ENCODE measurements at places on chromosomes 6 and 20.
A peak's percentile ranks its signal among the peaks of the same experiment; 100 is the strongest.

- DNase-seq = no peak
Measured at GRCh38 chr6:49632727-49633126, 3.9 kb downstream of the RHAG start.

DNA sequence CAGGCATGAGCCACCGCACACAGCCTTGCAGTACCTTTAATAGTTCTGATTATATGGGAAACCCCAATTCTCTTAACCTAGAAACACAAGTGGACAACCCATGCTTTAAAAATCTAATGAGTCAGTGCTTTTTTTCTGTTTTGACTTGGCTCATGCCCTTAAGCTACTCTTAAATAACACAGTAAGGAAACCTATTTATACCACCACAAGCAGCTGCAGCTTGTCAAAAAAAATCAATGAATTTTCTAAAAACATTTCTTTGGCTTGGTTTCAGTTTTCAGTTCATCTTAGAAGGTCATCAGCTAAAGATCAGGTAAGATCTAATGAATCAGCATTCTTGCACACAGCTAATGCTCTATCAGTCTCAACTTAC is 124.1 kb upstream of the DST start:
- no peak for DNase-seq

- DNase-seq = no peak
Measured at GRCh38 chr6:159193923-159194322, 24.7 kb downstream of the FNDC1 start.

DNA sequence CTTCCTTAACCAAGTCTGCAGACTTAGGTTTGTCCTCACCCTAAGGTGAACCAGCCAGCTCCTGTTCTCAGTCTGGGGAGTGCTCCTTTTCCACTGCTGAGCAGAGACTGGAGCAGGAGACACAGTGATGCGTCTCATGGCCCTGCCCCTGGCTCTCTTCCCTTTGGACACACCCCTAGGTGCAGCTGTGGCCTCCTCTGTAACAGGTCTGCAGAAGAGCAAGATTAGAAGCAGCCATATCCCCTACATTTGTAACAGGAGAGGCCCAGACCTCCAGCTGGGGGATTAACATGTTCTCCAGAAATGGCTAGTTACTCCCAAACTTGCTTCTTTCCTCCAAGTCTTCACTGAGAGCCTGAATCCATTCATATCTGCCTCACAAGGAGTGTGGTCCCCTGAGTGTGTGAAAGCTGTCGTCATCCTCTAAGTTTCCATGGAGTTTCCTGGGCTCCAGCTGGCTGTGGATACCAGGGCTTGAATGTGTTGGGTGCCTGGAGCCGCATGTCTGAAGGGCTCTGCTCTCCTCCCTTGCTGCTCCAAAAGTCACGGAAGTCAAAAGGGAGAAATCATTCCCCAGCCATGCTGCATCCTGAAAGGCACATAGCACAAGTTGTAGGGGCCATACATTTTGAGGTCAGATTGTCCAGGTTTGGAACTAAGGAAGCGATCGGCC is 57.7 kb downstream of the PPP1R14C start:
- no peak for DNase-seq

GRCh38 chr6:6901205-6901719 is 206.5 kb upstream of the RREB1 start:
- DNase-seq = no peak

- no peak for DNase-seq
Measured at GRCh38 chr6:163702736-163703135, 288.2 kb downstream of the QKI start.

- no peak for DNase-seq
Measured at GRCh38 chr6:81214414-81215091, 537.9 kb downstream of the TENT5A start.

- DNase-seq = no peak
Measured at GRCh38 chr6:49526598-49526997, 23.9 kb upstream of the C6orf141 start.

DNA sequence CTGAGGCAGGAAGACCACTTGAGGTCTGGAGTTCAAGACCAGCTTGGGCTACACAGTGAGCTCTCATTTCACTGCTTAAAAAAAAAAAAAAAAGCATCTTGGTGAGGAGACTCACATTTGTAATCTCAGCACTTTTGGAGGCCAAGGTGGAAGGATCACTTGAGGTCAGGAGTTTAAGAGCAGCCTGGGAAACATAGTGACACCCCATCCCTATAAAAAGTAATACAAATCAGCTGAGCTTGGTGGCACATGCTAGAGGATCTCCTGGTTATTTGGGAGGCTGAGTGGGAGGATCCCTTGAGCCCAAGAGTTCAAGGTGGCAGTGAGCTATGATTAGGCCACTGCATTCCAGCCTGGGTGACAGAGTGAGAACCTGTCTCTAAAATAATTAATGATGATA is 29.4 kb upstream of the SYNCRIP start:
- no peak for DNase-seq

DNA sequence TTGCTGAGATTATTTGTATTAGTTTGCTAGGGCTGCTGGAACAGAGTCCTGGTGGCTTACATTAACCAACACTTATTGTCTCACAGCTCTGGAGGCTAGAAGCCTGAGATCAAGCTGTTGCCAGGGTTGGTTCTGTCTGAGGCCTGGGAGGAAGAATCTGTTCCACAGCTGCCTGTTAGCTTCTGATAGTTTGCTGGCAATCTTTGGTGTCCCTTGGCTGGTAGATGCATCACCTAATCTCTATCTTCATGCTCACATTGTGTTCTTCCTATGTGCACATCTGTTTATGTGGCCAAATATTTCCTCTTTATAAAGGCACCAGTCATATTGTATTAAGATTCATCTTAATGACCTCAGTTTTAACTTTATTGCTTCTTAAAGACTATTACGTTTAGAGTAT is 19.5 kb downstream of the SF3B5 start:
- no peak for DNase-seq

- DNase-seq = no peak
Measured at GRCh38 chr6:117280922-117281321, 15.6 kb downstream of the VGLL2 start.

- no peak for DNase-seq
Measured at GRCh38 chr6:162178666-162179065, 548.9 kb downstream of the PRKN start.

DNA sequence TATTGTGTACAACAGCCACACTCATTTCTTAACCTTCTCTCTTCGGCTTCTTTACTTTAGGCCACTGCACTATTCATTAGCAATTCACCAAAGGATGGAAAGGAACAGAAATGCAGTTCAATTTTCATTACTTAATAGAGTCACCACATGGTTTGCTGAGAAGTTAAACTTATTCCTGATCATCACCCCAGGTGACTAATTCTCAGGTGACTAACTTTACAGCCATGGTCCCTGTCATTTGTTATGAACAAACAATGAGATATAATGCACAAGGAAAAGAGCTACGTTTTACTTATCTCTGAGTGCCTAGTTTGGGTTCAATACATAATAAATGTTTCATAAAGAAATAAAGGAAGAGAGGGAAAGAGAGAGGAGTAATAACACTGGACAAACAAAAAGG is 45.8 kb upstream of the DST start:
- no peak for DNase-seq

DNA sequence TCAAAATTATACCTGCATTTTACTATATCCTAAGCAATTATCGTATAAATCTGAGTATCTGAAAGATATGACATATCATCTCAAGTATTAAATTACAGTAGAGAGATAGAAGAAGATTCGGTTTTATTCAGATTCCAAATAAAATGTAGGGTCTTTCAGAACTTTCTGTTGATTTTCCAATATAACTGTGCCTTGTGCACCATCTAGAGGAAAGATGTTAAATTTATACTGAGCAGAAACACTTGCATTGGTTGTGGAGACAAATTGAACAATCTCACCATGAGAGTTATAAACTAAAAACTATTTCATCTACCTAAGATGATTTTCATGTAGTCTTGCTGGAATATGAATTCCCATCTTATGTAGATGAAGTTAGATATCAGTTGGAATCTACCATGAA is 26.8 kb upstream of the HSF2 start:
- no peak for DNase-seq

DNA sequence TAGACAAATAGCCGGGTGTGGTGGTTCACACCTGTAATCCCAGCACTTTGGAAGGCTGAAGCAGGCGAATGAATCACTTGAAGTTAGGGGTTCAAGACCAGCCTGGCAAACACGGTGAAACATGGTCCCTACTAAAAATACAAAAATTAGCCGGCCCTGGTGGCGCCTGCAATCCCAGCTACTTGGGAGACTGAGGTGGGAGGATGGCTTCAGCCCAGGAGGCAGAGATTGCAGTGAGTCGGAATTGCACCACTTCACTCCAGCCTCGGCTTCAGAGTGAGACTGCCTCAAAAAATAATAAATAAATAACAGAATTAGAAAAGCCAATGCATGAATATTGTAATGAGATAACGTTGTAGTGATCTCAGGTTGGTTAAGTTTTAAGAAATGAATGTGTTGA is 61.3 kb downstream of the RFX6 start:
- DNase-seq = no peak

GRCh38 chr6:104381907-104382306 is 477.8 kb downstream of the HACE1 start:
- DNase-seq = no peak

GRCh38 chr6:13754644-13755043 is 43.0 kb upstream of the RANBP9 start:
- no peak for DNase-seq

DNA sequence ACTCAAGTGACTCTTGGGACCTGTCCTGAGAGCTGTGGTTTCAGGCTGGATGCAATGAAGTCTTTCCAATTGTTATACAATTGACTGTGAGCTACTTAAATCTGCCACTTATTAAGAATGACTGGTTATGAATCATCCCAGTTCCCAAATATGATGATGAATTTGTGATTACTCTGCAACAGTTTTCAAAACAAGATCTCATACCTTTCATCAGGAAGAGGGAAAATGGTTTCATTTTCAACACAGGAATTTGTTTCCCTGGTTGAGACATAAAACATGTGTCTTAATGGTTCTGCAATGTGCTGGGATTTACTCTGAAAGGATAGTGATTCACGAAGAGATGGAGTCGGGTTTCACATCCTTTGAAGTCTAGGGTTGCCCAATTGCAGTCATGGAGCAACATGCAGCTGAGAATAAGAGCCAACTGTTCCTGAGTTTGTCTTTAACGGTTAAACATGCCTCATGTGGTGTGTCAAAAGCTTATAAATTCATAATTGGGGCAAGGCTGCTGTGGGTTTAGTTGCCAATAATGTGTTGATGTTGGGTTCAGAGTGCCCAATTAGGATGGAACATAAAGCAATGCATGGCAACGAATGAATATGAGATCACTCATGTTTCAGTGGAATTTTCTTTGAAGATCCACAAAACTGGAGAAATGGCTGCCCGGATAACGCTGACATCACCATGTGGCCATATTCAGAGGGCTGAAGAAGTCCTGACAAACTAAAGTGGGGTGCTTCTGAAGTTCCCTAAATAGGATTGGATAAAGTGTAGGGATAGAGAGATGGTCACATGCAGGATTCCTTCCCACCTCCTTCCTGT is 41.0 kb downstream of the CYP24A1 start:
- no peak for DNase-seq

DNA sequence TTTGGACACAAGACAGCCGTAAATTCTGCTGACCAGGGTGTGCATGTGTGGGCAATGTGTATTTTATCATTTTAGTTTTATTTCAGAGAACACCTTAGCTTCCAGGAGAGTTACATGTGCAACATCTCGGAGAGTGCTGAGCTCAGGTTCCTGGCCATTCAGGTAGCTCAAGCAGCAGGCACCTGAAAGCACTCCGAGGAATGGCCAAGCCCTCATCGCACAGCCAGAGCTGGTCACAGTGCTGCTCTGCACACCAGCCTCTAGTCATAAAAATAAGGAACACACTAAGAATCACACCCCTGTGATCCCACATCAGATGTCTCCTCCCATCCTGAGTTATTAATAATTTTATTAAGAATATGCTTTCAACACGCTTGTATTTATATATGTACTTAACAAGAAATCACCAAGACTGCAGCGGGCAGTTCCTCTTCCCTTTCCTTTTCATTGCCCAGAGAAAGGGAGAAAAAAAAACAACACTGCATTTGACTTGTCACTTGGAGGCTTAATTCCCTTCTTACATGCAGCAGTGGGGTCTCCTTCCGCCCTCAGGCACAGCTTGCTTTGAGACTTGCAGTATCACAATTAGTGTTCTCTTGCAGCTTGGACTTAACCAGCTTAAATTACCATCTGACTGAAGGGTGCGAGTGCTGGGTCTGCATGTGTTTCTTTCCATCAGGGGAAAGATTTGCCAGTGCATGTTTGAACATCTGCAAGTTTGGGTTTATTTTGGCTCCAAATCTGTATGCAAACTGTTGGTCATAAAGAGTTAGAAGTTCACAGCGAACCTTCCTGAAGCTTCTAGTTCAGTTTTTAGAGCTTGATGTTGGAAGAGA is 36.0 kb upstream of the IRF4 start:
- DNase-seq = no peak

GRCh38 chr20:64086801-64087200 is 2.6 kb upstream of the LKAAEAR1 start:
- no peak for DNase-seq

DNA sequence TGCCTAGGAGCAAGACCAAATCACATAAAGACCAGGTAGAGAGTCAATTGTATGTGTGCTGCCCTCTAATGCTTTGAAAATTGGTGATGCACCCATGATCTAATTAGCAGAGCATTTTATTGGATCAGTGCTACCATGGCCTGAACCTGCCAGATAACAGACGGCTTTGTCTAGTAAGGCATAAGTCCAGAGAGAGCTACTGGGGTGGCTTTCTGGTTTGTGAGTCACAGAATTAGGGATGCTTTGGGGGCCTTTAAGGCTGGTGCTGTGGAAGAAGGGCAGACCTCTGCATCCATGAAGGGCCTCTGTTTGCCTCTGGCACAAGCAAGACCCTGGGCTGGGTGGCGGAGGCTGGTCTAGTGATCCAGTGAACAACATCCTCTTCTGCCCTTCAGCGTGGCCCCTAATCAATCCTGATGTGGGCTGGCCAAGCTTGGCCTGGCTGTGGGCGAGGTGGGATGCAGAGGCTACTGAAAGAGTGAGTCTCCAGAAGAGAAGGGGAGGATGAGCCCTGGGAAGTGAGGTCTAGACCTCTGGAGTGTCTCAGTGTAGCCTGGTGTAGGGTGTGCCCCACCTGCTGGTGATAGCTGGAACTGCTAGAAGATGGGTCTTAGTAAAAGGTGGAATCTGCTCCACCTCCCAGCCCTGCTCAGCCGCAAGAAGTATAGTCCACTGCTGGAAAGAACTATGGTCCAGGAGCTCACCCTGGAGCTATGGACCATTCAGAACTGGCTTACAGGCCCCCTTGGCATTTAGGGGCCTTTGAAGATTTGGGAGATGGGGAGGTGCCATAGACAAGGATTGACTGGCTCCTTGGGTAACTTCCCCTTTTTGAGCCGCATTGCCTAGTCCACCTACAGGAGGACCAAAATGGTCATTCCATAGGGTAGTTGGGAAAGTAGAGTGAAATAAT is 36.7 kb upstream of the AAR2 start:
- peak; percentile 61 for DNase-seq

Measured in GM12892 (cell line).